ENCODE measurements at places on chromosomes 2 and 18. TPM values are rescaled to one million over a fixed set of nuclear protein-coding genes. Genes with fewer than 3 reads are reported as not detected.

SPC25 gene
- 0.83 TPM for total RNA-seq

FBXO15 gene
- total RNA-seq: 2.2 TPM

DNA sequence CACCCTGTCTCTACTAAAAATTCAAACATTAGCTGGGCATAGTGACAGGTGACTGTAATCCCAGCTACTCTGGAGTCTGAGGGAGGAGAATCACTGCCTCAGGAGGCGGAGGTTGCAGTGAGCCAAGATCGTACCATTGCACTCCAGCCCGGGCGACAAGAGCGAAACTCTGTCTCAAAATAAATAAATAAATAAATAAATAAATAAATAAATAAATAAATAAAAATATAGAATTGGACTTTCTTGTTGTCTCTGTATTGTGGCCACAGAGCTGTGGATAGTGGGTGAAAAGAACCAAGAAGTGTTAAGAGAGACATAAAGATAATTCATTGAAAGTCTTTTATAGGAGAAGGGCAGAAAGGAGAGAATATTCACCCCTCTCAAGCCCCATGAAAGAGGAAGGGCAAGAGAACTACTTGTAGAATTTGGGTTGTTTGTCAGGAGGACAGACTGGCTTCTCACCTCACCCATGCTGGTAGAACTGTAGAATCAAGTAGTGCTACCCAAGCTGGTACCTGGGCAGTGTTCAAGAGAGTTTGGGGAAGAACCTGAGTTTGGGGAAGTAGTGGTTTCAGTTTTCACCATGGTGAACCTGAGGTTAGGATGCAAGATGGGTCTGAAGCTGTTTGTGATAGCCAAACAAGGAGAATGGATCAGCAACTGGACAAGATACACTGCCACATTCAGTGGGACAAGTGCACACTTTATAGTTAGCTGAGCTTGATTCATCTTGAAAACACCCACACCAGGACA is 256.5 kb downstream of the CD226 start:
- DNase-seq: no peak

DNA sequence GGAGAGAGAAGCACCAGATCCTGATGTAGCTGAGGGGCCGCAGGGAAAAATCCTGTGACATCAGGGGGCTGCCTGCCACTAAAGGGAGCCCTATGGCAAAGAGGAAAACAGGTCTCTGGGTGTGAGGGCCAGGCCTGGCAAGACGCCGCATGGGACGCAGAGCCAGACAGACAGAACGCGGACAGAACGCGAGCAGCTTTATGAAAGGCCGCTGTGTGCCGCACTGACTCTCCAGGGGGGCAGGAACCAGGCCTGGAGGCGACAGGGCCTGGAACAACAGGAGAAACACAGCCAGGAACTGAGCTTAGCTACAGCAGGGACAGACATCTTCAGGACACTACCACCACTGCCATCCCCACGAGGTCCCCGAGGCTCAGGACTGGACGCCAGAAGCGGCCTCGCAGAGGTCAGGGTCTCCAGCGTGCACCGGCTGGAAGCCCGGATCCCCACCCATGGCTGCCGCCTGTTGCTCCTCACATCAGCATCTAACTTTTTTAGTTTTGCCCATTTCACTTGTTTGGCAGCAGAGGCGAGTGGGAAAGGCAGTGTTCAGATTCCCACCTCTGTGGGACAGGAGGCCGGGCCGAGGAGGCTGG is 131.6 kb downstream of the VAPA start:
- DNase-seq: no peak

DNA sequence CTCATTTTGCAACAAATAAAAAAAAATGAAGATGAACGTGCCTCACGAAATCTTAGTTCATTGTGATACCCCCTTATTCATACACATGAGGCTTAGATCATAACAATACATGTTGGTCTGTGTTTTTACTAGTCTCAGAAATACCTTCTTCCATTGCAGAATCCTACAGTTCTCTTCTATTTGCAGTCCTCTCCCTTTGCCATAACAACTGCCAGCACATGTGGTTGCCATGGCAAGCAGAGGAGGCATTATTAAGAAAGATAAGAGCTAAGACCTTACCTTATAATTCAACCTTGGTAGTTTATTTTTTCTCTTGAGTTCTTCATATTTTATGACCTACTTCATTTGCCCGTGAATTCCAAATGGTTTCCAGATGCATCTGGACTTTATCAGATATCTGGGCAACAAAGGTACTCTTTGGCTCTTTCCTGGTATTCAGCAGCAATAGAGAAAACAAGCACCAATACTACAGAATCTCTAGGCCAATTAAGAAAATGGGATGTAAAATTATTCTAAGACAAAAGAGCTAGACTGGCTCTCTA is 524.0 kb downstream of the CMPK2 start:
- DNase-seq: no peak

UGT1A8 gene
- total RNA-seq: not detected

- DNase-seq: no peak
Measured at GRCh38 chr18:10330428-10330827, 124.0 kb upstream of the APCDD1 start.

GRCh38 chr2:179274749-179275148 is 10.1 kb upstream of the SESTD1 start:
- no peak for DNase-seq

DNA sequence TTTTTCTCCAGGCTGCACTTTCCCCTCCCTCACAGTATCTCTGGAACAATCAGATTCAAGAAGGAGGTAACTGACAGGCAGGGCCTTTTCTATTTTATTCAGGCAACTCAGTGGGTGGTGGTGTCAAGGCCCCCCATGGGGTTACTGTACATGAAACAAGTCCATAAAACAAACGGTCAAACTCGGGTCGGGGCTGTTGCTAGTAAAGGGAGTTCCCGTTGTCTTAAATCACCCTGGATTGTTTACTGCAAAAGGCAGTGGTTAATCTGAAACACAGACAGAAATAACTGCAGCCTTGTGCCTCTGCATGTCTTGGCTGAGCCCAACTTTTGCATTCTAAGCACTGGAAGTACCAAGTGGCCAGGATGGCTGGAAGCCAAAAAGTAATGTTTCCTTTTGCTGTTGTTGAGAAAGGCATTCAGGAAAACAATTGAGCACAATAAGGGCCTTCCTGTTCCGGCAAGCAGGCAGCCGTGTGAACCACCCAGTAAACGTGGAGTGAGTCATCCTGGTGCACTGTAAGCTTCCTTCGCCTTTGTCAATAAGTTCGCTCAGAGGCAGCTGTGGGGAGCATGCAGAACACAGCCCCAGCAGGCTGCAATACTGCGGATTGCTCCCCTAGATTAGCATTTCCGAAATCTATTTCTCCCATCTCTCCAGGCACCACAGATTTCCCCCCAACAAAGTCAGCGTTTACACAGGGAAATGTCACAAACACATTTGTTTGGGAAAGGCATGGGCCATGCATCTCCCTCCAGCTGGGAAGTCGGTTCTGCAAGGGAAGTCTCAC is 149.6 kb downstream of the IRS1 start:
- peak; percentile 9 for DNase-seq

NCKAP5 gene
- not detected for total RNA-seq

GRCh38 chr2:199586646-199587045 is 128.9 kb upstream of the SATB2 start:
- no peak for DNase-seq

DNA sequence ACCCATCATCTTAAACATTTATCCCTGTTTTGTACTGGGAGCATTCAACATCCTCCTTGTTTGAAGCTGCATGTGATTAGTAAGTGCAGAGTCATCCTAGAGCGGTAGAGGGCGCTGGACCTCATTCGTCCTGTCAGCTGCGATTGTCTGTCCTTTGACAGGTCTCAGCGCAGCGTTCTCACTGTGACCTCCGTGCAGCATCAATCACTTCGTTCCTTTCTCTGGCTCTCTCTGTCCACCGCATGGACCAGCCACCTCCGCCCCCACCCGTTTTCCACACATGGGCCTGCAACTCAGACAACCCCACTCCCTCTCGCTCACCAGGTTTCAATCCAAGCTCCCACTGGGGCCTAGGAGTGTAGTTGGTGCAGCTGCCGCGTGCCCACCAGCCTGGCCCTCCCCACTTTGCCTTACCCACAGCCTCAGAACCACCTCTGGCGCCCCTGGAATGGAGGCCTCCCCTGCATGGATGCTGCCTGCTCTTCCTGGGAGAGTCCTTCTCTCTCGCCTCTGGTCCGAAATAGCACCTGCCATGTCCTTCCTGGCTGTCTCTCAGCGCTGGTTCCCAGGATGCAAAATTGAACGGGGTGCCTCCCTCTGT is 90.5 kb downstream of the NDUFA10 start:
- DNase-seq: peak; percentile 50

Data from T-cell (primary cell).